ENCODE measurements at places on chromosomes 4 and X.

DNA sequence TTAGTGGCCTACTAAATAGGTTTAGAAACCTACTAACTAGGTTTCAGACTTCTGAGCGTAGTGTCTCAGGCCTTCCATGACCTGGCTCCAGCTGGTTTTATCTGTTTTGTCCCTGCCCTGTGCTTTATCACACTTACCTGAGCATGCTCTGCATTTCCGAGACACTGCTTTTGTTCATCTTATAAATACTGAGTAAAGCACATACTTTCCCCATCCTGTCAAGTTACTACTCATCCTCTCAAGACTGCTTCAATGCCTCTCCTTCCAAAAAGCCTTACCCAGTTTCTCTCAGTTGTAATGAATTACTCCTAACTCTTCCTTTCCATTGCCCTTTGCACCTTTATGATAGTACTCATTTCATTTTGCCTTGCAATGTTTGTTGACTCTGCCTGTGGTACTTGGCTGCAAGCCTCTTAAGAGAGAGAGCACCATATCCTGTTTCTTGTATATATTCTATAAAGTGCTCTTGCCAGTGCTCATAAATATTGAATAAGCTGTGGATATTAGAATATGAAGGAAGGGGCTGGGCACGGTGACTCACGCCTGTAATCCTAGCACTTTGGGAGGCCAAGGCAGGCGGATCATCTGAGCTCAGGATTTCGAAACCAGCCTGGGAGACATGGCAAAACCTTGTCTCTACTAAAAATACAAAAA is 34.4 kb downstream of the SLAIN2 start:
- DNase-seq = peak; percentile 84

DNA sequence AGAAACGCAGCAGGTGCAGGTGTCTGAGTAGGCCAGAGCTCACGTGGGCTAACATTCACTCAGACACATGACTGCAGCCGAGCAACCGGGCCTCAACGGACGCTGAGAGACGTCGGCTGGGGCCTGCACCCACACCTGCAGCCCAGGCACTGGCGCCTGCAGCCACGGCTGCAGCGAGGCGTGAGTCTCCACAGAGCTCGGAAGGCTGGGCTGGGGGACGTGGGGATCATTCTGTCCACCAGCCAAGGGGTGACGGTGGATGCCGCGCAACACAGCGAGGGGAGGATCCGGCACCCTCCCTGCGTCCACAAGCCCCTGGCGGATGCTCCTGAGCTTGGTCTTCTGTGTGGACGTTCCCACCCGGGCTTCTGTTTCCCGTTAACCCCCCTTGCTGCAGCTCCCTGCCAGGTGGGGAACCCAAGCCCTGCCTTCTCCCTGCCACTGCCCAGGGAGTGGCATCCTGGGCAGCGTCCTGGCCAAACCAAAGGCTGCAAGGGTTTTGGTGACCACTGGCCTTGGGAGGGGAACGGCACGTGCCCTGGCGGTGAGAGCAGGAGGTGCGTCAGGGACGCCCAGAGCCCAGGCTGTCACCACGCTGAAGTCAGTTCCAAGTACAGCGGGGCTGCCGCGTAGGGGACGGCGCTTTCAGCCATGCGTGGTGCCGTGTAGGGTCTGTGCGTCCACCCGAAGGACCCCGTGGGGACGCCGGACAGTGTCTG is 16.3 kb downstream of the PPP2R3B start:
- no peak for DNase-seq

GRCh38 chrX:134821370-134821769 is 163.1 kb upstream of the PLAC1 start:
- peak; percentile 62 for DNase-seq

GRCh38 chr4:138174981-138175794 is 67.0 kb downstream of the SLC7A11 start:
- peak; percentile 20 for DNase-seq

DNA sequence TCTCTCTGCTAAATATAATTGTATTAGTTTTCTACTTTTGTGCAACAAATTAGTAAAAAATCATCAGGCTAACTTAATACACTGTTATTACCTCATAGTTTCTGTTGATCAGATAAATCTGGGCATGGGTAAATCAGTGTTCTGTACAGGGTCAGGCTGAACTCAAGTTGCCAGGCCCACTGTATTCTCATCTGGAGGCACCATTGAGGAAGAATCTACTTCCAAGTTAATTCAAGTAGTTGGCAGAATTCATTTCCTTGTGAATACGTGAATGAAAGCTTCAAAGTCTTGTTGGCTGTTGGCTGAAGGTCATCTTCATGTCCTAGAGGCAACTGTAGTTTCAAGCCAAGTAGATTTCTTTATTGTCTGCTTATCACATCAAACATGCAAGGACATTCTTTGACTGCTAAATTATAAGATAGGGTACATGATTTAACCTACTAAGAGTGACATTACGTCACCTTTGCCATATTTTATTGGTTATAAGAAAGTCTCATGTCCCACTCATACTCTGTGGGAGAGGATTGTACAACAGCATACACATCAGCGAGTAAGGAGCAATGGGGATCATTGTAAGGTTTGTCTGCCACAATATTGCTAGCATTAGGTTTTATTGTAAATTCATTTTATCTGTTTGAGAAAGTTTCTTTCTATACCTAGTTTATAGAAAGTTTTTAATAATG is 1219.0 kb downstream of the ARAP2 start:
- DNase-seq = no peak

DNA sequence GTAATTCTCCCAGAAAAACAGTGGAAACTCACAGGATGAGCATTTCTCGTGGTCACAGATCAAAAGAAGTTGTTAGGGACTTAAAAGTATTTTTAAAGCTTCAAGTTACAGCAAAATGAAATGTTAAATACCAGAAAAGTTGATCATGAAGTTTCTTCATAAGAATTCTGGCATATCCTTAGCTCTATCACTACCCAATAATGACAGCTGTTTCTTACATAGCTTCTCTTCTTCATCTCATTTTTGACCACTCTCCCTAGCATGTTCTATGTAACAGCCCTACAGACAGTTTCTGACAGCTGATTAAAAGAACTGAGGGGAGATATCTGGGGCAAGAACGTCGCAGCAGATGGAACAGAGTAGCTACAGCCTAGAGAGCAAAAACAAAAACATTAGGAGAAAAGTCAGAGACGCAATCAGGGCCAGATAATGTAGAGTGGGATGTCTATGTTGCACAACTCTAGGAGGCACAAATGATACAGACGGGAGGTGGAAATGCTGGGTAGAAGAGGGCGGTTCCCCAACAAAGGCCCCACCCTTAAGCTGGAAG is 108.7 kb downstream of the CORIN start:
- peak; percentile 53 for DNase-seq

DNA sequence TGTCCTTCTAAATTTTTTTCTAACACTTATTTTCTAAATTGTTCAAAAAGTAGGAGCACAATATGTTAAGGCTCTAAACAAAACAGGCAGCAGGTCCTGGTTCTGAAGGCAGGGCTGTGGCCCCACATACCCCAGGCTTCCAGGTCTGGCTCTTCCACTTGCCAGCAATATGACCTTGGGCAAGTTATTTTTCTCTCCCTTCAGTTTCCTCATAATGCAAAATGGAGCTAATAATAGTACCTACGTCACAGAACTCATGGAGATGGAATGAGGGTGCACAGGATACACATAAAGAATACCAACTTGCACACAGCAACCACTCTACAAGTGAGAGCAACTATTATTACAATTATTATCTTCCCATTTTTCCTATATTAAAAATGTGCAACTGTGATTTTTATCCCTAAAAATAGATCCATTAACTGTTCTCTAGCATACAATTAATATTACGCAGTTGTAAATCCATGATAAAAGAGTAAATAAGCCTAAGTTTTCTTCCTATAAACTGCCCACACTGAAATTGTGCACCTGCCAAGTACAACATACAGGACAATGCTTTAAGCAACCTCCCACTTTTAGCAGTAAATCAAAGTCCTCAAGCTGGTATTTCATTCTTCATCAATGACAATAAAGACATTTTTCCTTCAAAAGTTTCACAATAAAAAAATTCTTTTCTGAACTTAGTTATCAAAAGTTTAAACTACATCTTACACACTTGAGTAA is 27.0 kb downstream of the OTUD4 start:
- no peak for DNase-seq

DNA sequence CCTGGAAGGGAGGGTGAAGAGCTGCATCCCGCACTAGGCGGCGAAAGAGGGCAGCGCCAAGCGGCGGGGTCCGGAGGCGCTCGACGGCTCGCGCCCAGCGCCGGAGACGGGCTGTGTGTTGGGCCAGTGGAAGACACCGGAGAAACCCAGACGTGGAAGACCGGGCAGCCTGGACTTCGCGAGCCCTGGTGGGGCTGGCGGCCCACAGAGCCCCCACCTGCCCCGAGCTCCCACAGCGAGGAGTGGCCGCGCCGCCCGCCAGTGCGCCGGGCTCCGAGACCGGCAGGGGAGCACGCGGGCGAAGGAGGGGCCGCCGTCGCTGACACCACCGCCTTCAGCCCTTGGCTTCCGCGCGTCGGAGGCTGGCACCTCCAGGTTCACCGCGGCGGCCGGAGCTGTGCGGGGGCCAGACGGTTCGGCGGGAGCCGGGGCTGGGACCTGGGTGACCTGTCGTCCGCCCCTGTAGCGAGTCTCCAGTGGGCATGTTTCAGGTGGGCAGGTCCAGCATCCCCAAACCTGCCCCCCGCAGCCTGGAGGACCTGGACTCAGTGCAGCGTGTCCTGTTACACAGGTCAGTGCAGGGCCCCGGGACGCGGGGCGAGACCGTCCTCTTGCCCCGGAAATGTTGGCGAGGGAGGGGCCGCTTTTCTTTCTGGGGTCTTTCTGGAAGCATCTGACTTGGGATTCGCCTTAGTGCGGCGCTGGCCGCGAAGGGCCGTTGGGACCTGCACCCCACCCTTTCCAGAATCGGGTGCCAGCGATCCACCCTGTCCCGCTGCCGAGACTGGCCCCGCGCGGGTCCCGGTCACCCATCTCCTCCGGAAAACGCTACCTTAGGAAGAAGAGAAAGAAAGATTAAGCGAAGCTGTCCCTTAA is 9.6 kb upstream of the INTU start:
- peak; percentile 38 for DNase-seq

- DNase-seq = peak; percentile 6
Measured at GRCh38 chrX:64093761-64094160, 111.7 kb downstream of the AMER1 start.

DNA sequence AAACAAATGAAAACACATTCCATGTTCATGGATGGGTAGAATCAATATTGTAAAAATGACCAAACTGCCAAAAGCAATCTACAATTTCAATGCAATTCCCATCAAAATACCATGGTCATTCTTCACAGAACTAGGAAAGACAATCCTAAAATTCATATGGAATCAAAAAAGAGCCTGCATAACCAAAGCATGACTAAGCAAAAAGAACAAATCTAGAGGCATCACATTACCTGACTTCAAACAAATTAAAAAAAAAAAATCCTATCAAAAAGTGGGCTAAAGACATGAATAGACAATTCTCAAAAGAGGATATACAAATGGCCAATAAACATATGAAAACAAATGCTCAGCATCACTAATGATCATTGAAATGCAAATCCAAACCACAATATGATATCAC is 297.5 kb downstream of the NAF1 start:
- no peak for DNase-seq

DNA sequence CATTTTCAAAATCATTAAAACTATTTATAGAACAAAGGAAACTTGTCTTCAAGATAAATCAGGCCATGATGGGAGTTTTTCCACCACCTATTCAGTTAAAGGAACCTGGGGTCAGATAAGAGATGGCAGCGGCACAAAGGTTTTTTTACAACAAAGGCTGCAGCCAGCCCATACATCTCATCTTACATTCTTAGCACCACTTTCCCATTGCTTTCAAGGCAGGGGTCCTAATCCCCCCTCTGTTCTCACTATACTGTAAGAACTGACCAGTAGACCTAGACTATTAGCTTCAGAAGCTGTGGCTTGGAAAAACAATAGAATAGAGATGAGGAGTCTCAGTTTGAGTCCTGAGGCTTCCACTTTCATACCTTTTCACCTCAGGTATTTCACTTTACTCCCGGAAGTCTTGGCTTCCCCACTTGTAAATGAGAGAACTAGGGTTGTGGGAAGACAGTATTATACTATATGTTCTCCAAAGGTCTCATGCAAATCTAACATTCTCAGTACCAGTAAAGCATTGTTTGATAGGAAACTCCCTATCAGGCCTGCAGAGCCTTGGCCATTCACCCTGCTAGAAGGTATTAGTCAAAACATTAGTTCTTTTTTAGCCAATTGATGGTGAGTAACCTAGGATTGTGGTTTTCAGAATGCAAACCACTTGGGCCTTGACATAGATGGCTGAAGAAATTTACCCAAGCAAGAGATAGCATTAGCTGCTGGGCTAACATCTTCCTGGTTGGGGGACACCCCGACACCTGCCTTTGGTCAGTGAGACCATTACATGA is 182.9 kb upstream of the PBDC1 start:
- no peak for DNase-seq

GRCh38 chr4:157776930-157777528 is 395.8 kb downstream of the GASK1B start:
- no peak for DNase-seq

GRCh38 chr4:98539741-98540140 is 118.7 kb downstream of the TSPAN5 start:
- DNase-seq = no peak

- DNase-seq = no peak
Measured at GRCh38 chr4:88318751-88319350, 34.5 kb upstream of the PPM1K start.

- DNase-seq = peak; percentile 58
Measured at GRCh38 chr4:90357117-90357710, 230.0 kb downstream of the CCSER1 start.

GRCh38 chr4:154631828-154632227 is 19.4 kb upstream of the FGG start:
- DNase-seq = no peak

DNA sequence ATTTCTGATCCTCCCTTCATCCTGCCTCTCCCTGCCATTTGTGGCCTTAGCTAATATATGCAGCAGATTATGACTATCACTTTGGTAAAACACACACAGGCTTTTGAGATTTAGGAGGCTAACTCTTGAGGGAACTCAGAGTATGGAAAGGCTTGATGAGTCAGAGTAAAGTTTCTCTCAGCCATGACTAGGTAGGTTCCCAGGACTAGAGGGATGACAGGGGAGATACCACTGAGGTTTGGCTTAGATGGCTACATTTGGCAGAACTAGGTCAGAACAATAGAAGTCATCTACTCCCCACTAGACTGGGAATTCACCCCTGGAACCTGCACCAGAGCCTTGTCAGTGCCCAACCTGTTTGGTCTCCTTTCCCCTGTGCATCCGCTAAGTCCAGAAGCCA is 585.7 kb downstream of the TLL1 start:
- DNase-seq = peak; percentile 42

DNA sequence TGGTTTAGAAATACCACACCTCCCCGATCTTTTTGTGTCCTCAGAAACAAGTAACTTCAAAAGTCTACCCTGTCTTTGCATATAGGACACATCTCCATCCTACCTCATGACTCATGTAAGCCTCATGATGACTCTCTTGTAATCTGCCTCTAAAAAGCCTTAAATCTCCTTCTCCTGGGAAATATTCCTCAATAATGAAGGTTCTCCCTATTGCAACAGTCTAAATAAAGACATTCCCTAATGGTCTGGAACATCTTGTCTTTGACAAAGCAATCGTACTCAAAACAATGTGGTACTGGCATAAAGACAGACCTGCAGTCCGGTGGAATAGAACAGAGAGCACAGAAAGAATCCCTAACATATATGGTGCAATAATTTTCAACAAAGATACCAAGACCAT is 257.7 kb downstream of the OPHN1 start:
- peak; percentile 28 for DNase-seq

Measured in fibroblast of skin of scalp (primary cell).